ENCODE measurements at places on chromosomes 6 and 20. TPM values are rescaled to one million over a fixed set of nuclear protein-coding genes. Genes with fewer than 3 reads are reported as not detected.

GRCh38 chr20:47985092-47985850 is 200.0 kb upstream of the SULF2 start:
- no peaks in the 10 kb centered on the region for H3K4me1 ChIP-seq
- no peak overlapping the region for H3K4me3 ChIP-seq
- no peaks in the 10 kb centered on the region for H3K36me3 ChIP-seq
- no peak for DNase-seq

- no peak overlapping the region for H3K4me3 ChIP-seq
- H3K27ac ChIP-seq: no peak overlapping the region
- H3K27me3 ChIP-seq: no peaks in the 10 kb centered on the region
- DNase-seq: no peak
- peaks cover 13% of the 10 kb centered on the region for H3K4me1 ChIP-seq
These were observed 10.0 kb upstream of the BLOC1S5 start for GRCh38 chr6:8074213-8074612.

GRCh38 chr6:138492871-138493270 is 6.4 kb downstream of the NHSL1 start:
- DNase-seq: no peak
- H3K4me3 ChIP-seq: no peak overlapping the region
- no peaks in the 10 kb centered on the region for H3K36me3 ChIP-seq
- peaks cover under 1% of the 10 kb centered on the region for H3K27me3 ChIP-seq
- no peak overlapping the region for H3K27ac ChIP-seq

RREB1 gene
- 16.4 TPM for total RNA-seq

DNA sequence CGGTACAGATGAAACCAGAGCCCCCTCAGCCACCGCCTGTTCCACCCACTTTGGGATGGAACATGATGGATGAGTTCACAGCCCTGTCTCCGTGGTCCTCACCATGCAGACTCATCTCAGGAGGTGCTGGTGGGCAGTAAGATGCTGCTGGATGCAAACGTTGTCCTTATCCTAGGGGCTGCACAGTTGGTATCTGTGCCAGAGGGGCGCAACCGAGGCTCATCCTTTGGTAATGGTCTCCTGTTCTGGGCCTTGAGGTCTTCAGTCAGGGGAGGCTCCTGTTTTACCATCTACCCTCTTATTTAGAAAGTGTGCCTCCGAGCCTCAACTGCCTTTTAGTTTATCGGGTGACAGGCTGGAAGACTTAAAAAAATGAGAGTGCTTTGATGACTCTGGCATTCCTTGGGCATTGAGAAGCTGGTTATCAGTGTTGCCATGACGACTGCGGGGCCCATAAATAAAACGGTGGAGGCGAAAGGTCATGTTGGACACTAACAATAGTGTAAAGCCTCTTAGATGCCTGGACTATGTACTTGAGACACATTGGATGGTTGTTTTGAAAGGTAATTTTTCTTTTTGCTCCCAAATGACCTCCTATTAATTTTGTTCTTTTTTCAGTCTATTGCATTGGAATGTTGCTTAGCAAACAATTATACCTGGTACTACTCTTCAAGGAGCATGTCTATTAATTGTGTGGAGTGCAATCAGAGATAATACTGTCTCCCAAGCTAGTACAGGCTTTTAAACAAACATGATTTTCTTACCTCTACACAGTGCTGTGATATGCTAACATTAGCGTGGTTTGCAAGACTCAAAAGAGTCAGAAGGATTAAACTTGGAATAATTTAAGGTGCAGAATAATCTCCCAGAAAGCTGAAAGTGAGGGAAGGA is 74.2 kb upstream of the DSP start:
- H3K27me3 ChIP-seq: peaks cover 12% of the 10 kb centered on the region
- H3K4me1 ChIP-seq: peaks cover 9% of the 10 kb centered on the region
- no peak overlapping the region for H3K4me3 ChIP-seq
- DNase-seq: no peak
- H3K36me3 ChIP-seq: no peaks in the 10 kb centered on the region
- no peak overlapping the region for H3K27ac ChIP-seq

DNA sequence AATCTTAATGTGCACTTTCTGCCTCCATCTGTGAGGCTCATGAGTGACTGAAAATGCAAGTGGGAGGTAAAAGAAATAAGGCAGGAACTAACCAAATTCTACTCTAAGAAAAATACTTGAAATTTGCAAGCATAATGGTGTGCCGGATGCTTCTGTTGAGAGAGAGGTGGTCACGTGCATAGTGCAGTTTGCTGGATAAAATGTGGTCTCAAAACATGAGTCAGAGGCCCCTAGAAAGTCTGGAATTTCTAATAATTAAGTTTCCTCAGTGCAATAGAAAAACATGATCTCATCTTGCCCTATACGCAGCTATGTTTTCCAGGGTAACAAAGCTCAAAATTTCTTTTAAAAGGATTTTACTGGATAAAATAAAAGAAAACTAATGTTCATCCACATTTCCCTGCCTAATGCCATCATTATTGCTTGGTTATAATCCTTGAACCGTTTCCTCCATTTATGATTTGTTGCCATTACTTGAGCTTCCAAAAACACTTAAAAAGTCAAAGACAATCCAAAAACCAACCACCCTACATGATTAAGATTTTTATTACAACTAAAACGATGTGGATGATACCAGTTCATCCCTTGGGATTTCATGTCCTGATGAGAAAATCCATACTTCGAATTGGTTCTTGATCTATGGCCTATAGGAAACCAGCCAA is 351.7 kb upstream of the ARID1B start:
- H3K4me3 ChIP-seq: no peak overlapping the region
- peaks cover 29% of the 10 kb centered on the region for H3K4me1 ChIP-seq
- no peaks in the 10 kb centered on the region for H3K36me3 ChIP-seq
- DNase-seq: no peak

DNA sequence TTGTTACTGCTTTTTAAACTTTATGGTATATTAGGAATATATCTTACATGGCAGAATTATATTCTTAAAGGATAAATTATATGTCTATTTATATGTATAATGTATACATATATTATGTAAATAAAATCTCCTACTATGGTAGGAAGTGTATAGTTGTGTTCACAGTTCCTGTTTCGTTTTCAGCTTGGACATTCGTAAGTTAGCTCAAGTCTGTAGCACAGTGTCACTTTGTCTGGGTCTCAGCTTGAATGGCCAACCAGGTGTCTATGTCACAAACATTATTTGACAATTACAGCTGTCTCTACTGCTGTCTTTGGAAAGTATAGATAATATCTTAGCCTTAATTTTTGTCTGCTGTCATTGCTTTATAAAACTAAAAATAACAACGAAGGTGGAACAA is 303.9 kb downstream of the CDKAL1 start:
- no peak overlapping the region for H3K4me3 ChIP-seq
- H3K4me1 ChIP-seq: peaks cover 21% of the 10 kb centered on the region
- no peak for DNase-seq
- no peak overlapping the region for H3K27ac ChIP-seq

- no peaks in the 10 kb centered on the region for H3K27me3 ChIP-seq
- H3K36me3 ChIP-seq: no peaks in the 10 kb centered on the region
- no peak overlapping the region for H3K4me3 ChIP-seq
- no peak overlapping the region for H3K27ac ChIP-seq
- DNase-seq: no peak
These were observed 1830.0 kb upstream of the DEFB115 start for GRCh38 chr20:29427201-29428060.

- no peaks in the 10 kb centered on the region for H3K4me1 ChIP-seq
- no peak overlapping the region for H3K4me3 ChIP-seq
- no peaks in the 10 kb centered on the region for H3K27me3 ChIP-seq
- no peak overlapping the region for H3K27ac ChIP-seq
These were observed 437.5 kb downstream of the MMUT start for GRCh38 chr6:49025273-49026240.

HAO1 gene
- not detected for total RNA-seq

NKX2-2 gene
- not detected for total RNA-seq

ENPP5 gene
- total RNA-seq: 0.43 TPM

- peaks cover 3% of the 10 kb centered on the region for H3K36me3 ChIP-seq
- no peak overlapping the region for H3K27ac ChIP-seq
- no peak for DNase-seq
- H3K4me3 ChIP-seq: no peak overlapping the region
- no peaks in the 10 kb centered on the region for H3K4me1 ChIP-seq
These were observed 260.5 kb downstream of the NRN1 start for GRCh38 chr6:5746053-5746758.

SLC35D3 gene
- total RNA-seq: not detected

RAB32 gene
- total RNA-seq: 0.39 TPM

- no peaks in the 10 kb centered on the region for H3K36me3 ChIP-seq
- no peak overlapping the region for H3K27ac ChIP-seq
- peaks cover 29% of the 10 kb centered on the region for H3K27me3 ChIP-seq
- no peak overlapping the region for H3K4me3 ChIP-seq
- peaks cover 22% of the 10 kb centered on the region for H3K4me1 ChIP-seq
These were observed 2.4 kb upstream of the TENT5A start for GRCh38 chr6:81754906-81755305.

GRCh38 chr6:48061265-48061990 is 49.6 kb downstream of the PTCHD4 start:
- no peak for DNase-seq
- H3K4me3 ChIP-seq: no peak overlapping the region
- H3K27ac ChIP-seq: no peak overlapping the region
- no peaks in the 10 kb centered on the region for H3K4me1 ChIP-seq
- H3K27me3 ChIP-seq: peaks cover 4% of the 10 kb centered on the region

- H3K27ac ChIP-seq: peak overlapping the region; percentile 88
- H3K4me1 ChIP-seq: peaks cover 52% of the 10 kb centered on the region
- DNase-seq: no peak
- peaks cover 5% of the 10 kb centered on the region for H3K36me3 ChIP-seq
- H3K4me3 ChIP-seq: no peak overlapping the region
These were observed 3.0 kb upstream of the ZBTB24 start for GRCh38 chr6:109486068-109486467.

DNA sequence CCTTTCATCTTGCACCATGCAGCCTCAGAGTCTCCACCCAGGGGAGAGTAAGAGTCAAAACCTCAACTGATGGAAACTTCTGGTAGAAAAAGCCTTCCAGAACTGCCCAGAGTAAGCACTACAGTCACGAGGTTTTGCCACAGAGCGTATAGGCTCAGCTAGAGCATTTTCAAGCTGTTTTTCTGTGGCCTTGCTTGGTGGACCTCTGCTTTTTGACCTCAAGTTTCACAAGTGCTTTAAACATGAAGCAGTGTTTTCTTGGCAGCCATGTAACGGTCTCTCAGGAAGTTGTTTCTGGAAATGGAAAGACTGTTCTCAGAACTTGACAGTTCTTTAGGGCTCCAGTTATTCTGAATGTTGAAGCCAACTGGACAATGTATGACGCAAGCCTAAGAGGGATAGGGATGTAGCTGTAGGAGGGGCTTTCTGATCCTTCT is 146.5 kb downstream of the ZDHHC14 start:
- H3K27me3 ChIP-seq: no peaks in the 10 kb centered on the region
- no peaks in the 10 kb centered on the region for H3K36me3 ChIP-seq
- H3K4me3 ChIP-seq: no peak overlapping the region

DNA sequence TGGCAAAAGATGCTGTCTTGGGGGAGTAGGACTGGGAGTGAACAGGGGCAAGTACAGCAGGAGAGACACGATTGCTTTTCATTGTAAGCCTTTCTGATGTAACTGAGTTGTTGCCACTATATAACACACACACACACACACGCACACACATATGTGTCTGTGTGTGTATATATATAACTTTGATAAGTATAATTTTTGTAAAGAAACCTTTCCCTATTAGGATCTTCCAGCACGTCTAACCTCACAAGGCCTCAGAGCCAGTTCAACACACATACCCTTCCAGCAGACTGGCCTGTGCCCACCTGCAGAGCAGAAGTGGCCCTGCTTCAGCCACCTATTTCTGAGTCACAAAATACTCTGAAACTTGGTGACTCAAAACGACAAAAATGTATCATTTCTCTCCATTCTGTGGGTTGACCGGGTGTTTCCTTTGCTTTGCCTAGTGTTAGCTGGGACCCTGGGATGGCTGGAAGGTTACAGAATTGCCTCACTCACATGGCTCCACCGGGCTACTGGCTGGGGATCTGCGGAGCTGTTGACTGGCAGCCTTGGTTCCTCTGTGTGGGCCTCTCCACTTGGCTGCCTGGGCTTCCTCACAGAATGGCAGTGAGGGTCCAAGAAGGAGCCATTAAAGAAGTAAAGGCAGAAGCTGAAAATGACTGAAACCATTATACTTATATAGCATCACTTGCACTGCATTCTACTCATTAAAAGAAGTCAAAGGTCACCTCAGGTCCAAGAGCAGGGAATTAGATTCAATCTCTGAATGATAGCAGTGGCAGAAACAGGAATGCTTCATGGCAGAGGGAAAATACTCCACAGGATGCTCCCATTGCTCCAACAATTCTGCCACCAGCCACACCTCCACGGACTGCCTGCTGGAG is 126.4 kb downstream of the BANF2 start:
- peaks cover 19% of the 10 kb centered on the region for H3K27me3 ChIP-seq
- H3K27ac ChIP-seq: no peak overlapping the region
- H3K36me3 ChIP-seq: no peaks in the 10 kb centered on the region

HTR1E gene
- total RNA-seq: not detected

MCCD1 gene
- total RNA-seq: not detected

CASP8AP2 gene
- total RNA-seq: 27.2 TPM

- H3K4me1 ChIP-seq: peaks cover 9% of the 10 kb centered on the region
- no peaks in the 10 kb centered on the region for H3K36me3 ChIP-seq
- H3K27ac ChIP-seq: no peak overlapping the region
- H3K4me3 ChIP-seq: no peak overlapping the region
- peaks cover 17% of the 10 kb centered on the region for H3K27me3 ChIP-seq
- DNase-seq: no peak
These were observed 366.0 kb downstream of the LAMA2 start for GRCh38 chr6:129248946-129249345.

DNA sequence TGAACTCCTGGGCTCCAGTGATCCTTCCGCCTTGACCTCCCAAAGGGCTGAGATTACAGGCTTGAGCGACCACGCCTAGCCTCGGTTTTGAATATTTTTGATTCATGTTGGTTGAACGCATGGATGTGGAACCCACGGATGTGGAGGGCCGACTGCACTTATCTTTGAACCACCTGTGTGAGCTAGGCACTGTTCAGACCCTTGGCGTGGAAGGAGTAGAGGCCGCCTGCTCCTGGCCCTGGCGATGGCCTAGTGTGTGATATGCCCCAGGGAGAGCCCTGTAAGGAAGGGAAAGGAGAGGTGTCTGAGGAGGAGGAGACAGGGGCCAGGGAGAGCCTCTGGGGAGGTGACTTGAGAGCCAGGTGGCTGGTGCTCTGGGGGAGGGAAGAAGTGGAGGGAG is 64.3 kb downstream of the BCAS4 start:
- no peaks in the 10 kb centered on the region for H3K4me1 ChIP-seq
- H3K27me3 ChIP-seq: no peaks in the 10 kb centered on the region
- H3K27ac ChIP-seq: no peak overlapping the region
- H3K36me3 ChIP-seq: no peaks in the 10 kb centered on the region

MICB gene
- 18.7 TPM for total RNA-seq

- DNase-seq: no peak
- no peaks in the 10 kb centered on the region for H3K4me1 ChIP-seq
- H3K36me3 ChIP-seq: no peaks in the 10 kb centered on the region
- no peak overlapping the region for H3K4me3 ChIP-seq
- no peaks in the 10 kb centered on the region for H3K27me3 ChIP-seq
These were observed 162.7 kb downstream of the CDK19 start for GRCh38 chr6:110652520-110652919.

DNA sequence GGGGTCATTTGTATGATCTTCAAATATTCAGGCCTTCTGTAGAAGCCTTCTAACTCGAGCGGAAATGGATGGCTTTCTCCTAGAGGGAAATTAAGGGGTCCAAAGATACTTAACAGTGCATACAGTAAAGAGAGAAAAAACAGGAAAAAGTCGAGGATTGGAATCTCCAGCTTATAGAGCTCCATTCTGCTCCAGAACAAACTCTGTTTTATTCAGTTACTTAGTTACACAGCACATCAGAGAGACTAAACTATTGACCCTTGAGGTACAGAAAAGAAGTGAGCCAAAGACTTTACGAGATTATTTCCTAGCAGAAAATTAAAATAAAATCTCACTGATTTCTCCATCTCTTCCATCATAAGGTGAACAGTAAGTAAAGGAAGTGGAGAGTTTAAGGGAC is 43.8 kb upstream of the DSE start:
- no peak for DNase-seq
- H3K27ac ChIP-seq: no peak overlapping the region
- H3K36me3 ChIP-seq: no peaks in the 10 kb centered on the region
- no peaks in the 10 kb centered on the region for H3K4me1 ChIP-seq
- H3K4me3 ChIP-seq: no peak overlapping the region
